T-helper 17 cell (primary cell): ENCODE measurements at places on chromosomes 4 and X. TPM values are rescaled to one million over a fixed set of nuclear protein-coding genes. Genes with fewer than 3 reads are reported as not detected.

FGD1 gene
- not detected for total RNA-seq

MAGEB10 gene
- not detected for total RNA-seq

HMX1 gene
- not detected for total RNA-seq

DNA sequence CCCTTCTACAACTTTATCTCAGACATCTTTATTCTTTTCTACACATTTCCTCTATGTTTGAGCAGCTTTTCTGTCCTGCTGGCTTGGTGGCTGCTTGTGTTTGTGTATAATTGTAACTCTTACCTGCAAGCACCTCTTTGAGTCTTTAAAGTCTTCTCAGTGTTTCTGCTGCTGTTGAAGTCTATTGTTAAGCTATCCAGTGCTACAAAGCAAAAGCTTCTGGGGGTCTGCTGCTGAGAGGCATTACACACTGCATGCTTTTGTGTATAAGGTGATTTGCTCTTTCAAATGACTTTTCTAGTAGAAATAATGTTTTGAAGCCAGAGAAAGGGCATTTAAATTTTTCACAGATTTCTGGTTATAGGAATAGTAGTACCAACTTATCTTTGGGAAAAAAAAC lies 241.8 kb downstream of the DTHD1 start:
- no peak for DNase-seq

- DNase-seq, result no peak
These were observed 89.7 kb downstream of the TMEM144 start for GRCh38 chr4:158300012-158300411.

DNA sequence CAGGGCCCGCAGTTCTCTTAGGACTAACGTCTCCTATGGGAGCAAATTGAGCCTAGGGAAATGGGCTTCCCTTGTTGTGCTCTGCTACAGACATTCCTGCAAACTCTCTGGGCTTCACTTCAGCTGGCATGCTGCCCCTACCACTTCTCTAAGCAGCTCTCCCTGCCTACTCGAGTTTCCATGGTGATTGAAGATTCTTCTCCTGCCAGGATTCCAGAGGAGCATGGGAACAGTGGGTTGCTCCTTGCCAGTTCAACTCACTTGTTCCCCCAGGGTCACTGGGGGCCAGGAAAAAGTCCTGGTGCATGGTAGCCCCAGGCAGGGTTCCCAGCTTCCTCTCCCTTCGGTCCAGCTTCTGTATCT lies 21.1 kb upstream of the WDR17 start:
- DNase-seq, result no peak

DNA sequence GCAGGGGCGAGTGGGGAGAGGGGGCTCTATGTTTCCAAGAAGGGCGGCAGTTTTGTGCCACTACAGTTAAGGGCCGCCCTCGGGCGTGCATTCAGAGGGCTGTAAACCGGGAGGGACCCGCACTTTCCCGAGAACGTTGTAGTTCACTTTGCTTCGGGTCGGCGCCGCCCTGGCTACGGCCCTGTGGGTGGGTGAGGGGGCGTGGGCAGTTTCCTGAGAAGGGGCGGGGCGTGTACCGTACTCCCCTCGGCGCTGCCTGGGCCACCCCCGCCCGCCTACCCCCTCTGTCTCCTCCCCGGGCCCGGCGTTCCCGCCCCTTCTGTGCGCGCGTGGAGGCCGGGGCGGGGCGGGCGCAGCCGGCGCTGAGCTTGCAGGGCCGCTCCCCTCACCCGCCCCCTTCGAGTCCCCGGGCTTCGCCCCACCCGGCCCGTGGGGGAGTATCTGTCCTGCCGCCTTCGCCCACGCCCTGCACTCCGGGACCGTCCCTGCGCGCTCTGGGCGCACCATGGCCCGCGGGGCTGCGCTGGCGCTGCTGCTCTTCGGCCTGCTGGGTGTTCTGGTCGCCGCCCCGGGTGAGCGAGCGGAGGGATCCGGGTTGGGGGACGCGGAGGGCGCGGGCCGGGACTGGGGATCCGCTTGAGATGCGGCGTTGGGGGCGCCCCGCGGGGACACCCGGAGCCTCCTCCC lies at the start of gene CD99:
TSS of gene CD99 (plus strand) at position 440 of the 687 bp plus-strand sequence. CDS start at position 506, 66 bp downstream.
- peak; percentile 90 for DNase-seq
